ENCODE measurements at places on chromosomes 1 and 21.

GRCh38 chr1:214823311-214824117 is 220.5 kb downstream of the CENPF start:
- DNase-seq = no peak

- DNase-seq = no peak
These were observed 38.6 kb upstream of the ADGRL4 start for GRCh38 chr1:79044974-79045650.

- no peak for DNase-seq
These were observed 60.6 kb downstream of the EVA1C start for GRCh38 chr21:32472890-32473765.

DNA sequence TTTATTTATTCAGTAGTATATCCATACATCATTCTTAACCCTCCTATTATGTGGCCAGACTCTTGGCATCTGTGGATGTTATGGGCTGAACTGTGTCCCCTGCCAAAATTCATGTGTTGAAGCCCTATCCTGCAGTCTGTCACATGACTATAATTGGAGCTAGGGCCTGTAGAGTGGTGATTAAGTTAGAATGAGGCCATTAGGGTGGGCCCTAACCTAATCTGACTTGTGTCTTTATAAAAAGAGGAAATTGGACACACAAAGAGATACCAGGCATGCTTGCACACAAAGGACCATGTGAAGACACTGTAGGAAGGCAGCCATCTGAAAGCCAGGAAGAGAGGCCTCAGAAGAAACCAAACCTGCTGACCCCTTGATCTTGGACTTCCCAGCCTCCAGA is 6.6 kb downstream of the ZMYND12 start:
- DNase-seq = no peak

DNA sequence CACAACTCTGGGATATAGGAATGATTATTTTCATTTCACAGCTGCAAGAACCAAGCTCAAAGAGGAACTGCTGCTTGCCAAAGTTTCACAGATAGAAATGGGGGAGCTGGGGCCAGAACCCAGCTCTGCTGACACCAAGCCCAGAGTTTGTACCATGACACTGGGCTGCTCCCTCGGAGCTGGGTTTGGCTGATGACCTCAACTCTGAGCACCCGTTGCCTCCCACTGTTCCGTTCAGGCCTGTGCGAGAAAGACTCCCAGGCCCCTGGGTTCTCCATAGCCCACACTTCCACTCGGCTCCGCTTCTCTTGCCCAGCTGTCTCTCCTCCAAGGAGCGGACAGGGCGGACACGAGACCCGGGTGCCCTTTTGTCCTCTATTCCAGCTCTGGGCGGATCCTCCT is 55.2 kb downstream of the NGF start:
- no peak for DNase-seq

DNA sequence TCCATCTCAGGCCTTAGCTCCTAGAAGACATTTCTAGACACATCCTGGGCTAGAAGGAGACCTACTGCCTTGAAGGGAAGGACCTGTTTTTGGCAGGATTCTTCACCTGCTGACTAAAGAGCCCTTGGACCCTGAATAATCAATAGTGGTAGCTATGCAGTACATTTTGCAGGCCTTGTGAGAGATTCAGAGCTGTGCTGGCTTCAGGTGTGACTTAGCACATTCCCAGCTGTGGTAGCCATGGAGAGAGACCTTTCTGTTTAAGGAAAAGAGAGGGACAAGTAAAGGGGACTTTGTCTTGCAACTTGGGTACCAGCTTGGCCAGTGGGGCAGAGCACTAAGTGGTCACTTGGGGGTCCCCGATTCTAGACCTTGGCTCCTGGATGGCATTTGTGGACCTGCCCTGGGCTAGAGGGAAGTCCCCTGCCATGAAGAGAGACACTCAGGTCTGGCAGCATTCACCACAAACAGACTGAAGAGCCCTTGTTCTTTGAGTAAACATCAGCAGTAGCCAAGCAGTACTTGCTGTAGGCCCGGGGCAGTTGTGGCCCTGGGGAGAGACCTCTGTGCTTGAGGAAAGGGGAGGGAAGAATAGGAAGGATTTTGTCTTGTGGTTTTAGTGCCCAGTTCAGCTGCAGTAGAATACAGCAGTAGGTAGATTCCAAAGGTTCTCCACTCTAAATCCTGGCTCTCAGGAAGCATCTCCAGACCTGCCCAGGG is 26.2 kb upstream of the CD1A start:
- no peak for DNase-seq

DNA sequence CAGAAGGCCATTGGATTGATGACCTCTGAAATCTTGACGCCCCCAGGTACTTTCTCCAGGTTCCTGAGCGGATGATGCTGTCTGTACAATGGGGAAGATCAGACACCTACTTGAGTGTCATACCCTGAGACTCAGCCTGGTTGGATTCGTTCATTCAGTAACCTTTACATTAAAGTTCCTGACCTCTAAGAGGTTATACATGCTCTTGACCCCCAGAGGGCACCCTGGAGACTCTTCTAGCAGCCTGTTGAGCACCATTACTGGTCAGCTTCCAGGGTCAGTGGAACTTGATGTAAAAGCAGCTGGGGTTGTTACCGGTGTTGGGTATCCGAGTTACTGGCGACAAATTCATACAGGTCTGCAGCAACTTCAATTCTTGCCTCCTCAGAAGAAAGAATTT is 114.3 kb upstream of the ZNF678 start:
- DNase-seq = no peak

- no peak for DNase-seq
These were observed 66.2 kb downstream of the GLIS1 start for GRCh38 chr1:53672785-53673184.

DNA sequence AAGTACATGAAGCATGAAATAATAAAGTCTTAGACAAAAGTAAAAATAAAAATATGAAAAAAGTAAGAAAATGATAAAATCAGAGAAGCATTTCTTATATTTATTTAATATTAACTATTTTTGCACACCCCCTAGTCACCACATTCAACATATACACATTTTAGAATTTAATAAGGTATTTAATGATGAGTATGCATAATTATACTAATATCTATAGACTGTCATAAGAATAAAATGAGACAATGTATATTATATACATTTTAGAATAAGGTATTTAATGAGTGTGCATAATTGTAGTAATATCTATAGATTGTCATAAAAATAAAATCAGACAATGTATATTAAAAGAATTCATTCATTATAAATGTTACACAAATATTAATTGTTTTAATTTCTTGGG is 18.9 kb downstream of the PIGK start:
- DNase-seq = no peak

GRCh38 chr1:211939876-211940468 is 95.4 kb downstream of the INTS7 start:
- no peak for DNase-seq

GRCh38 chr1:20602851-20603450 is 14.1 kb downstream of the CDA start:
- DNase-seq = no peak

- no peak for DNase-seq
These were observed 59.7 kb downstream of the MATN1 start for GRCh38 chr1:30663596-30664091.

DNA sequence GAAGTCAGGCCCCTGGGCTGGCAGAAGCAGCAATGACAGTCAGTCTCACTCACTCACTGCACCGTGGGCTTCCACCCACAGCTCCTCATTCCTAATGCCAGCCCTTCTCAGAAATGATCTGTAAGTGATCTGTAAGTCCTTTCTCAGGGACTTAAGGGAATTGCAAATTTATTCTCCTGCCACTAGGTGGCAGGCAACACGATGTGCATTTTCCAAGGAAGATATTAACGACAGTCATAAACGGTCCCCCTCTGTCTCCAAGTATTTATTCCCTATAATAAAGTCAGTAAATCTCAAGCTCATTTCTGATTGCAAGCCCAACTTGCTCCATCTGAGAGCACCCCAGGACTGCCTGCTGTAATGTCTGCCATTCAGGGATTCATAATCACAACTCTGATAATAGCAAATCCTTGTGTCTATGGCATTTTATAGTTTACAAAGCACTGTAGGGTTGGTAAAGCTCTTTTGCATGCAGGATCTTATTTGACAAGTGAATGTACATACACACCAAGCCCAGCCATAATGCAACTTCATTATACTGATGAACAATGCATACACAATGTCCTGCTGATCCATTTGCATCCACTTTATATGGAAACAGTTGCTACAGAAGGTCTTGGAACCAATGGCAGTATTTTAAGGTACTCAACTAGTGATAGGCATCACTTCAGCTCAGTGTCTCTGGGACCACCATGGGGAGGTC is 380.5 kb upstream of the CAMK1G start:
- DNase-seq = no peak

GRCh38 chr1:41711581-41711980 is 207.1 kb downstream of the HIVEP3 start:
- DNase-seq = no peak

DNA sequence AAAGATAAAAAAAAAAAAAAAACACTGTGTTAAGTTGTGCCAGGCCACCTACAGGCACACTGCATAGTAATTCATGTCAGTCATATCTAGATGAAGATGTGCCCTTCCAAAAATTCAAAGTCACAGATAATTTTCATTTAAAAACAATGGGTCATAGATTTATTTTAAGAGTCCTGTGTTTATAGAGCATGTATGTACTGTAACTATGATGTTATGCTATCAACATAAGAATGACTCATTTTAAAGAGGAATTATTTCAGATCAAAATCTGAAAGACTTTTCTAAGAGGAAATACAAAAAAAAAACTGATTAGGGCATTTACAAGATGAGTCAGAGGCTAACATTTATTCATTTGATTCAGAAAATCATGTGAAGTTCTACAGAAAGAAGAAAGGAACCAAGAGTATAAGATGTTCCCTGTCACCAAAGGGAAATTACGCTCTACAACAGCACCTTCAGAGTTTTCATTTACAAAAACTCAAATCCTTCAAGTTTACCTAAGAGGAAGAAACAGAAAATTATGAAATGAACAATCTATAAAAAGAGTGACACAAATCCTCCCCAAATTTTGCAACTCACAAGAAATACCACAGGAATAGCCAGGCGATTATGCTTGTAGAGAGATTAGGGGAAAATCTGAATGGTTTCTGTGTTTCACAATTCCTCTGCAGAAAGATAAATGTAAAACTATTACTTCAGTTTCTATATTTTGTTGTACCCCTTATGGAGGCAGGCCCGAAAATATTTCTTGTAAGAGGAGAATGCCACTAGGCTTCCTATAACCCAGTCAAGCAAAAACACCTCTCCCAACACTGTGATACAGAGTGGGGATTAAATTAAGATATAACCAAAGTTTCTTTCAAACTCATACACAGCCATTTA is 13.8 kb downstream of the TP53BP2 start:
- DNase-seq = no peak

- no peak for DNase-seq
These were observed 59.6 kb downstream of the CAPZB start for GRCh38 chr1:19425646-19426239.

DNA sequence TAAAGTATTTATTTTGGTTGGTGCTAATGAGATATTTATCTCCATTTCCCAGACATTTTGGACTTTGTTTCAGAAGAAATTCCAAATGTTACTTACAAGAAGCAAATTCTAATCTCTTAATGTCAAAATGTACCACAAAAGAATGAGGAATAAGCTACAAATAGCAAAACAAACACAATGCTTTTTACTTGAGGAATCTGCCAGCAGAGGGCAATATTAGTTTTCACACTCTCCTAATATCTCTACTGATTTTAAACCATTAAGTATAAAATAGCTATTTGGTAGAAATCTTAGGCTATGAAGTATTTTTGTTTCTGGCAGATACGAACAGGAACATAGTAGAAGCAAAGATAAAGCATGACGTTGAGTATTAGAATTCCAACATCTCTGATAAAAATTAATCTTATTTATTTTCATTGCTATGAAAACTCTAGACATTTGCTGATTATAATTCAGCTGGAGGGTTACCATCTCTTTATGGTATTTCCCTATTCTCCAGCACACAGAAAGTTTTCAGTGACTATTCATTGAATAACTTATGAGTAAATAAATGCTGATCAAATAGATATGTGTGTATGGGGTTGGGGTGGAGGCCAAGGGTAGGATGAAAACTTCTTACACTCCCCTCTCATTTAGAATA is 13.4 kb upstream of the HMCN1 start:
- peak; percentile 36 for DNase-seq

DNA sequence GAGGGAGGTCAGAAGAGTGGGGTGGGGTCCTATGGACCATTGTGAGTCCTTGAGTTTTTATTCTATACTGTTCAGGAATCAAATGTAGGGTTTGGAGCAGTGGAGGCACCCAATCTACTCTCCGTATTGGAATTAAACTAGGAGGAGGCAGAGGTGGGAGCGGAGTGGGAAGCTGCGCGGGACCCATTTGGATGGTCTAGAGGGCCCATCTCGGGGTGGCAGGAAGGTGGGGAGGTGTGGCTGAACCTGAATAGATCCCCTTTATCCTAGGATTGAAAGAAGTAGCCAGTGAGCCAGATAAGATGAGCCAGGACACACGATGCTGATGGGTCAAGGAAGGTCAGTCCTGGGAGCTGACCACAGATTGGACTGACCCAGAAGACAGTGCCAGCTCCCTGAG is 325.8 kb downstream of the AJAP1 start:
- DNase-seq = no peak

- DNase-seq = peak; percentile 75
These were observed at the start of gene ADGRL2 for GRCh38 chr1:81800695-81801650. Gene ADGRL2, plus strand, starts transcription at chr1:81800934. Its CDS starts 36,051 bp downstream, at chr1:81836985.

DNA sequence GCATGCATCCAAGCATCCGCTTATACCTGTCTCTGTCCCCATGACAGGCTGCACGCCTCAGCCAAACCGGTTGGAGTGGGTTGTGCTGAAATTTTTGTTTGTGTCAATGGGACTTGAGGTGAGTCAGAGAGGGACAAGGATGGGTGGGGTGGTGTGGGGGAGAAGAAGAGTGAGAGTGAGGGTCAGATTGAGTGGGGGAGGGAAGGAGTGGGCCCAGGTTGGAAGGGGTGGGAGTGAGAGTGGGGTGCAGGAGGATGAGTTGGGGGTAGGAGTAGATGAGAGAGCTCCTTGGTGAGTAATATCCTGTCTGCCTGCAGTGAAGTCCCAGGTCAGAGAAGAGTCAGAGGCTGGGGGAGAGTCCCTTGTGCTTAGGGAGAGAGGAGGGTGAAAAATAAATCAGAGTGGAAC is 3.3 kb upstream of the NECTIN4 start:
- no peak for DNase-seq

DNA sequence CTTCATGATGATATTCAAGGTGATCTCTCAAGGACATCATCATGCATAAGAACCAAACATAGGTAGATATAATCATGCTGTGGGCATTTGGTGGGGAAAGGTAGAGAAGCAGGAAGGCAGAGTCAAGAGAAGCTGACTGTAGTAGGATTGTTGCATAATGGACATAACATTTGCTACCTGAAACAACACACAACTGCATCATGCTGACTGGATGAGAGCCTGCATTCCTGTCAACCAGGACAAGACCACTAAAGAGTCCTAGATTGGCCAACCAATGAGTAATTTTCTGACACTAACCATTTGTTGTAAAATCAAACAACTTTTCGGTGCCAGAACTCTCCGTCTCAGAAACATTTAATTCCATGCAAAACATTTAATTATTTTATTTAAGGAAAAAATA is 377.2 kb downstream of the PLPP3 start:
- no peak for DNase-seq

GRCh38 chr1:96538111-96538641 is 183.4 kb upstream of the PTBP2 start:
- DNase-seq = no peak

GRCh38 chr1:16021681-16022080 is at the start of gene CLCNKA:
Gene CLCNKA, plus strand, starts transcription at chr1:16022036. Its CDS starts 584 bp downstream, at chr1:16022620.
- DNase-seq = no peak
